ENCODE measurements at places on chromosomes 5 and 9.

DNA sequence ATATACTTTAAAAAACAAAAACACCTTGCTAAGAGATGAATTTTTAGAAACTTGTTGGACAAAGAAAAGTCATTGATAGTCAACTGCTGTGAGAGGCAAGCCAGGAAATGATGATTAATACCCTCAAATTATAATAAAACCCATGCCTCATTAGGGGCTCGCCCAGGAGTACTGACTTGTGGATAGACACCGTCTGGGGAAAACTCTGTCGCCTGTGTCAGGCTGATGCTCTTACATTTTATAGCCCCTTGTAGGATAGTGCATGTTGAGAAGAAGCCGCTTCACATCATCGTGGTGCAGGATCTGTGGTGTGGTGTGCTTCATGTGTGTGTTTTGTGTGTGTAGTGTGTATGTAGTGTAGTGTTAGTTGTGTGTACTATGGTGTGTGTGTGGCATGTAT is 39.1 kb downstream of the SYK start:
- no peak for DNase-seq

DNA sequence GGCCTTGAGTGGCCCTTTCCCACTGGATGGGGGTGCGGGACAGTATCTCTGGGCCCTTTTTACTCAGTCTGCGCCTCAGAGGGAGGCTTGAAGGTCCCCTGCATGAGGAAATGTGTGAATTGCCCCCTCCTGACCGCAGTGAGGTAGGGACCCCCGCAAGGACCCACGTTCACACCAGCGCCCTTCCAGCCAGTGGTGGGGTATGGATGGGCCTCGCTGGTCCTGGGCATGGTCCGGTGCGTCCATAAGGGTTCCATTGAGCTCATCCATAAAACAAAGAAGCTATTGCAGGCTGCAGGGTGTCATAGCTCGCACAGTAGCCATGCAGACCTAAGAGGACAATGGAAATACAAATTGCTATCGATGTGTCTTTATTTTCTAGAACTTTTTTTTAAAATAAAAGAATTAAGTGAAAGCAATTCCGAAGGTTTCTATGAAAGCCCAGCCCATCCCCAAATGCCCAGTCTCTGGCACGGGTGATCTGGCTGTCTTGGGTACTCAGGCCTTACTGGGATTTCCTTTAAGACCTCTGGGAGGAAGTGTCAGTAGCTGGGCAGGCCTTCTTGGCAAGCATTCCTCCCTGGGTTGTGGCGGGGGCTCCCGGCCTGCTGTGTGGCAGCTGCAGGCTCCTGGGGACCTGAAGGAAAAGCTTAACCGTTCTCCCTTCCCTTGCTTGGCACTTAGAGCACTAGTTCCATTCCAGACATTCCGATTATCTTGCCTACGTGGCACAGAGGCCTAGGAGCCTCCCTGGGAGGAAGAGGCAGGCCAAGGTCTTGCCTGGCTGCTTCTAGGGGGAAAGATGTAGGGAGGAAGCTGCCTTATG is 1.5 kb upstream of the SEMA5A start:
- DNase-seq, result no peak

DNA sequence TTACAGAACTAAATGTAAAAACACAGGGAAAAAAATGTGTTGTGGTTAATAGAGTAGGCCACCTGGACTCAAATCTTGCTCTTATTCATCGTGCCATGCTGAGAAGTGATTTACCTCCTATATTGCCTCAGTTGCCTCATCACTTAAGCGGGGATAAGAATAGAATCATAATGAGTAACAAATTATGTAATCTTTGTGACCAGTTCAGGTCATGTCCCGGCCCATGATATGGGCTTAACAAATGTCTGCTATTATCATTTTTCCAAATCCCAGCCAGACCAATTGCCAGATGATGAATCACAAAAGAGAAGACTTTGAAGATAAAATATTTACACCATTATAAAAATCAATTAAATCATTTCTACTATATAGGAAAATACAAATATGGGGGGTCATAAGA is 89.8 kb downstream of the CDH6 start:
- no peak for DNase-seq

DNA sequence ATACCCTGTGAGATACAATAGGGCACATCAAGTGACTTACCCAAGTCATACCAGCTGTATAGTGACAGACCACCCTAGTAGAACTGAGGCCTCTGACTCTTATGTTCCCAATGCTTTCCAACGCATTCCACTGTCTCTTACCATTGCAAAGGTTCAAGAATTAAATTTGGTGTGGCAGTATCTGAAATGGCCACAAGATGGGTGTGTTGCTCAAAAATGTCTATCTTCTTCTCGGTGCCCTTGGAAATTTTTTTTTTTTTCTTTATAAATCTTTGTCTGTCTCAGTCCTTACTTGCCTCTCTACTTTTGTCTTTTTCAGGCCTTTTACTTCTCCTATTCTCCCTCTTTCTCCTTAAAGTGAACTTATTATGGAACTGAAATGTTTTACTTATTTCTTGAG is 48.4 kb downstream of the GPR21 start:
- DNase-seq, result no peak

DNA sequence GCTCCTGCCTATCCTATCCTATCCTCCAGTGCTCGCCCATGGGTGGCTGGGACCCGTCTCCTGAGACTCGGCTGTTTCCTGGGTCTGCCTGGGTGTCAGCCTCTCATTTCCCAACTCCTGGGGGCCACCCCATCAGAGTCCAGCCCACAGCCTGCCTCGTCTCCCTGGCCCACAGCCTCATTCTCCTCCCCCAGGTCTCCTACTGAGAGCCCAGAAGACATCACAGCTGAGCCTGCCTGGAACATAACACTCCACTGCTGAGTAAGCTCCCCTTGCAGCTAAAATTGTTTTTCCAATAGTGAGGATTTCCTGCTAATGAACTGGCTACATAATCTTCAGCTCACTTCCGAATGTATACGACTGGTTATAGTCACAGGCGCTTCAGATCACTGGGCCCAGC is 95.3 kb downstream of the TTLL11 start:
- DNase-seq, result no peak

- DNase-seq, result no peak
These were observed 116.2 kb downstream of the WNK2 start for GRCh38 chr9:93300175-93300572.

DNA sequence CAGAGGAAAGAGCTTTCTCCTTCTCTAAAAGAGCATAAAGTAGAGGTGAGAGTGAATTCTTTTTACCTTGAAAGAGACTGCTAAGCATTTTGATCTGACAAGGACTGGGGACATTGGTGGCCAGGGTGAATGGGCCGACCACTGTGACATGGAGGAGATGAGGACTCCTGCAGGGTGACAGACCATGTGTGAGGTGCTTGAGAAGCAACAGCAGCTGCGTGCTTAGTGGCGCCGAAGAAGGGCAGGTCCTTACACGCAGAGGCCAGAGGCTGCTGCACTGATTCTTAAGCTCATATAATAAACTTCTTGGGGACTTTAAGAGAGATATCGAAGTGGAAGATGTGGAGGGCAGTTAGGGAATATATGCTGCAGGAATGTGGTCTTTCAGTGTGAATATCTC is 8.7 kb upstream of the JAKMIP2 start:
- DNase-seq, result no peak

DNA sequence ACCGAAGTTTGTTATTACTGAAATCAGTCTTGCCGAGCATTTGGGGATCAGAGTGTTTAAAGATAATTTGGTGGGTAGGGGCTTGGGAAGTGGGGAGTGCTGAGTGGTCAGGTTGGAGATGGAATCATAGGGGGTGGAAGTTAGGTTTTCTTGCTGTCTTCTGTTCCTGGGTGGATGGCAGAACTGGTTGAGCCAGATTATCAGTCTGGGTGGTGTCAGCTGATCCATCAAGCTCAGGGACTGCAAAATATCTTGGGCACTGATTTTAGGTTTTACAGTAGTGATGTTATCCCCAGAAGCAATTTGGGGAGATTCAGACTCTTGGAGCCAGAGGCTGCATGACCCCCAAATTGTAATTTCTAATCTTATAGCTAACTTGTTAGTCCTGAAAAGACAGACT is 5.4 kb upstream of the ANKRD31 start:
- no peak for DNase-seq

GRCh38 chr9:114616684-114617520 is 5.8 kb downstream of the TMEM268 start:
- DNase-seq, result no peak

DNA sequence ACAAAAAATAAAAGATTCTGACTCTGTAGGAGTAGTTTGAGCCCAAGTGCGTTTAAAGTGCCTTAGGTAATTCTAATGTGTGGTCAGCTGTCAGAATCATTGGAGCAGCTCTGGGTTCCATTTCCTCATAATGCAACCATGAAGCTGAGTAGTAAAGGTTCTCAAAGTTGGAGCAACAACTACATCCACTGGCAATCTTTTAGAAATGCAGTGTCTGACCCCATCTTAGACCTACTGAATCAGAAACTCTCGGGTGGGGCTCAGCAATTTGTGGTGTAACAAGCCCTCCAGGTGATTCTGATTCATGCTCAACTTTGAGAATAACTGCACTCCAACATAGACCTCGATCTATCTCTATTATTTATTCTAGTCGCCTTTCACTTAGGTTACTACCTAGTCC is 7.6 kb upstream of the ALDH1A1 start:
- DNase-seq, result no peak

DNA sequence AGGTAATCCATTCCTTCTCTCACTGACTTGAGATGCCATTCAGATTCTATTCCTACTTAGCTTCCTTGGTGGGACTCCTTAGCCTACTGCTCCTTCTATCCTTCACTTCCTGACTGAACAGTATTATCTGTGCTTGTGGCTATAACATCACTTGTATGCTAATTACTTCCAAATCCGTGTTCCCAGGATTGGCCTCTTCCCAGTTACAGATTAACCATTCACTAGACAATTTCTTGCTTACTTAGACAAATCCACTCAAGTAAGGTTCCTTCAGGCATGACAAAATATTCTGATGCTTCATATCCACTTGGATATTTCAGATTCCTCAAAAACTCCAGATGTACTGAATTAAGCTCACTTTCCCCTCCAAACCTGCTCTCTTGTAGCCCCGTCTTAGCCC is 18.3 kb downstream of the LIFR start:
- no peak for DNase-seq

- no peak for DNase-seq
These were observed 113.7 kb upstream of the MAP1B start for GRCh38 chr5:71993600-71993999.

DNA sequence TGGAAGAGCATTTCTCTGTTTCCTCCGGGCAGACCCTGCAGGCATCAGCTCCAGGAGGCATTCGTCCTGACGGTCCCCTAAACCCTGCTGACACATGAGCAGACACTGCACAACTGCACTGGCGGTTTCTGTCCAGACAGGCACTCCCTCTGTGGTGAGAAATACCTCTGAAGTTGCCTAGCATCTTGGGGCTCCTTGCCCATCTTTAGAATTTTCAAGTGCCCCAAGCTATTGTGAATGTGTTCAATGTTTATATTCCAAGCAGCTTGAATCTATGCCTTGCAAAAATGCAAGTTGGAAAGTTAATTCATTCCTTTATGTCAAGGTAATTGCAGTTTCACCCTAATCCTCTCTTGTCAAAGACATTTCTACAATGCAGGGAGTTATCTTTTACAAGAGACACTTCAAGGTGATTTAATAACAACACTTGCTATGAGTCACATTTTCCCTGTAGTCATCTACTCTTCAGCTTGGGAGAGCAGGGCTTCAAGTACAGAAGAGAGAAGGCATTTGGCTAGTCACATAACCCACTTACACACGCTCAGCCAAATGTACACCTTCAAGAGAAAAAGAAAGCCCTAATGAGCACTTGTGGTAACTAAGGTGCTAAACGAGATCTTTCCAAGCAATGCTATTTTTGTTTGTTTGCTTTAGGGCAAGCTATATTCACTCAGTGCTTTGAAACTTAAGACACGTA is 302.5 kb downstream of the MLLT3 start:
- peak; percentile 5 for DNase-seq

GRCh38 chr9:127418037-127418471 is 6.1 kb upstream of the ZNF79 start:
- no peak for DNase-seq

GRCh38 chr9:14209399-14210345 is 104.3 kb downstream of the NFIB start:
- no peak for DNase-seq
